ENCODE measurements at places on chromosomes 1 and 21. TPM values are rescaled to one million over a fixed set of nuclear protein-coding genes. Genes with fewer than 3 reads are reported as not detected.

Gene LCE3E
- not detected for total RNA-seq

Gene HSD3B2
- total RNA-seq: not detected

Gene TRIM63
- 0.74 TPM for total RNA-seq

Gene TPM3
- total RNA-seq: 242 TPM

Gene NES
- 6.1 TPM for total RNA-seq

Gene LIPI
- not detected for total RNA-seq

Gene GSTM5
- 8.5 TPM for total RNA-seq

Gene ZBTB7B
- total RNA-seq: 10.8 TPM

Gene VTCN1
- not detected for total RNA-seq

Gene DSCAM
- under 0.01 TPM for total RNA-seq

Gene TMPRSS3
- not detected for total RNA-seq
